Keratinocyte (primary cell): ENCODE measurements at places on chromosomes 2 and 18. TPM values are rescaled to one million over a fixed set of nuclear protein-coding genes. Genes with fewer than 3 reads are reported as not detected.

Gene CFAP65
- polyA plus RNA-seq, result not detected in 3 replicates

Gene KRTCAP3
- polyA plus RNA-seq, result 8.6 to 22.9 TPM (median 14.7 TPM) in 3 replicates

Gene DYSF
- polyA plus RNA-seq, result 8.2 to 20.6 TPM (median 12.9 TPM) in 3 replicates

Gene SKOR2
- polyA plus RNA-seq, result not detected in 3 replicates

Gene FBXO36
- polyA plus RNA-seq, result 1.6 to 2.3 TPM (median 1.7 TPM) in 3 replicates

Gene PLEKHA3
- 8.9 to 15.8 TPM (median 15.6 TPM) in 3 replicates for polyA plus RNA-seq

Gene SOWAHC
- polyA plus RNA-seq, result 15.1 to 22.3 TPM (median 18.0 TPM) in 3 replicates

Gene C2orf78
- not detected in 3 replicates for polyA plus RNA-seq

Gene EIF5B
- polyA plus RNA-seq, result 13.4 to 32.6 TPM (median 24.7 TPM) in 3 replicates

Gene ALK
- not detected in 3 replicates for polyA plus RNA-seq

Gene ZNF512
- polyA plus RNA-seq, result 10.3 to 16.6 TPM (median 11.0 TPM) in 3 replicates

Gene FZD7
- polyA plus RNA-seq, result 1.3 to 2.4 TPM (median 1.4 TPM) in 3 replicates

Gene RNU2-63P
- polyA plus RNA-seq, result 2.4 TPM in 1 of 3 replicates, not detected in the others

Gene NTSR2
- polyA plus RNA-seq, result not detected in 3 replicates

Gene M1AP
- polyA plus RNA-seq, result 0.19 to 0.26 TPM (median 0.21 TPM) in 3 replicates

Gene ASAP2
- polyA plus RNA-seq, result 30.7 to 59.6 TPM (median 54.2 TPM) in 3 replicates

Gene CLASP1
- polyA plus RNA-seq, result 11.1 to 16.7 TPM (median 16.3 TPM) in 3 replicates

Gene LIPG
- 200 to 263 TPM (median 241 TPM) in 3 replicates for polyA plus RNA-seq

Gene SLC14A1
- polyA plus RNA-seq, result 0.06 to 0.23 TPM in 2 of 3 replicates, not detected in the other

Gene ARHGEF33
- 0.06 to 0.21 TPM (median 0.09 TPM) in 3 replicates for polyA plus RNA-seq

Gene MC5R
- not detected in 3 replicates for polyA plus RNA-seq
